Islet precursor cell (in vitro differentiated cells): ENCODE measurements at places on chromosomes 2 and 18.

DNA sequence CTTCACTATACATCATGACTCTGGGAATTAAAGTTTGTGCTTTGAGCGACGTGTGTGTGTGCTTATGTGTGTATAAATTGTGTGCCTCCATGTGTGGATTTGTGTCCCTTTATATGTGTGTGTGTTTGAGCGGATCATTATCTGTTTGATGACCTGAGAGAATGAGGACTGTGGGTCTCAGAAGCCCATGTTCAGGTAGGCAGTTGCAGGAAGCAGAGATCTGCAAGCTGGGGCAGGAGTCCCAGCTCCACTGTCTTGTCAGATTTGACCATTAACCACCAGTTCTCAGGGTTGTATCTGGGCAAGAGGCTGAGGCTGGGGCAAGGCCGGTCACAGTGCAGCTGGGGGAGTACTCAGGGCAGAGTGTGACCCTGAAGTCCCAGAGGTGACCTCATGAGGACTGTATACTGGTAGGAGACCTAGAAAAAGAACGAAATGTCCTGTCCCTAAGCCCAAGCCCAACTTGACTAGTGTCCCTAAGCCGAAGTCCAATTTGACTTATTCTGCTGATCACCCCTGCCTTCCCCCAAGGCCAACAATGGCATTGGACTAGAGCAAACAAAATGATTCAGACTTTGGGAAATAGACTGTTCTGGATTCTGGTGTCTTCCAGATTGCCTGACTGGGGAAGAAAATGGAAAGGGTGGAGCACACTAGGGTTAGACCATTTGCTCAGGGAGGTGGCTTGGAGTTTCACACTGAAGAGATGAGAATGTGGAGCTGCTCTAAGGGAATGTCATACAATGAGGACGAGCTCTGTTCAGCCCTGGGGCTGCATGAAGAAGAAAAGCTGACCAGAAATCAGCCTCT, 28.1 kb downstream of the RHOB start:
- DNase-seq: peak; percentile 37

- no peak for DNase-seq
These were observed 261.1 kb downstream of the NBAS start for GRCh38 chr2:15299904-15300520.

DNA sequence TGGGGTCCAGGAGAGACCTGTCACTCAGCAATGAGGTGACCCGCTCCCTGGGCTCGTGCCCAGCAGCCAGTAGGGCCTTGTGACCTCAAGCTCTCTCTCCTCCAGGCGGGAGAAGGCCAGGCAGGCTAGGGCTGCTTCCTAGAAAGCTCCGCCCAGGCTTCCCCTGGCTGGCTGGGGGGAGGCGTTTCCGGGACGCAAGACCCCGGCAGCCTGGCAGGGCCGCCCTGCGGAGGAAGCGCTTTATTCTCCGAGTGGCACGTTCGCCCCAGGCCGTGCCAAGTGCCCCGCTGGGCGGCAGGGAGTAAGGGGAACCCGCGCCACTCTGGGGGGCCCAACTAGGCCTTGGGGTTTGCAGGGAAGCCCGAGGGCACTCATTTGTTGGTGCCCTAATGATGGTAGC, 21.2 kb upstream of the EPAS1 start:
- peak; percentile 81 for DNase-seq

DNA sequence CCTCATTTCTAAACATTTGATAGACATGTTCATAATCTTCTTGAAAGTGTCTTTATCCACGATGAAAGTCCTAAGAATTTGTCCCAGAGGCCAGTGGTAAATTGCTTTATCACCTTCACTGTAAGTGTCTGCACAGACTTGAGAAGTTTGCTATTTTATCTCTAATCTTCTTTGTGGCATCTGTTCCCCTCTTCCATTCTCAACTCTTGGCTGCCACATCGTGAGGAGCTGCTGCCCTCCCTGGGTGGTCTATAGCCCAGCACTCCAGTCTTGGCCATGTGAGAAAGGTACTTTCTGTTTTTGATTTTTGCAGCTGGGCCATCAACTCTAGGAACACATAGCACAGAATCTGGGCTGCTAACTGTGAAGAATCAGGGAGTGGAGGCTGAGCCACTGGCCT, 45.5 kb downstream of the SLC14A2 start:
- no peak for DNase-seq

GRCh38 chr18:76467371-76468190, 27.5 kb downstream of the ZNF516 start:
- DNase-seq: no peak

- DNase-seq: no peak
These were observed 553.0 kb upstream of the SYT4 start for GRCh38 chr18:43830303-43830702.

- peak; percentile 56 for DNase-seq
These were observed 17.2 kb downstream of the EPHA4 start for GRCh38 chr2:221554769-221555493.

DNA sequence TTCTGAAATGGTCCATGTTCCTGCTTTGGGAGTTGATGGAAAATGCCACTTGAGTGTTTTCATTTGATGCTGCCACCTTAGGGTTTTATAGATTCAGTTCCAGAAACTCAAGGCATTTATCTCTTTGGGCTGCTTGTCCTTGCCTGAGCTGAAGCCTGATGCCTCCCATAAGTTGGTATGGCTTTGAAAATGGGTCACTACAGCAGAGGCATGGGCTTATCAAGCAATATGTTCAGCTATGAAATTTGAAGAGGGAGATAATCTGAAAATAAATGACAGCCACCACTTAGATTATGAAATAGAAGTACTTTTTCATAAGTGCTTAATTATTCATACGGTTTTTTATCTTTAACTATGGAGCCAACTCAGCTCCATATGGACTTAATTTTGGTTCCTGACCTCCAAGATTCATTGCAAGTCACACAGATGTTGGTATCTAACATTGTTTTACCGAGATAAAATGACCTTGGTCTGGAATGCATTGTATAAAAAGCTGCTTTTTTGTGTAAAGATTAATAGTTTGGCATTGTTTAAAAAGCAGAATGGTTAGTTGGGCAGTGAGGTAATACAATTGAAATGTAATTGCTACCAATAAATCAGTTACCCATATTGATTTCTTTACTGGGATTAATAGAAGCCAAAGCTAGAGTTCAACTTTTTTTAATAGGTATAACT, 4.5 kb downstream of the SLC14A1 start:
- DNase-seq: no peak
